ENCODE measurements at places on chromosomes 4 and X. TPM values are rescaled to one million over a fixed set of nuclear protein-coding genes. Genes with fewer than 3 reads are reported as not detected.

The GAGE12C gene
- polyA plus RNA-seq = not detected

The OTUD6A gene
- not detected for polyA plus RNA-seq

The SHISA3 gene
- 97.9 TPM for polyA plus RNA-seq

The RHOXF2 gene
- polyA plus RNA-seq = 0.12 TPM

The APELA gene
- 11.9 TPM for polyA plus RNA-seq

The PCSK1N gene
- 11.5 TPM for polyA plus RNA-seq

The CCKAR gene
- polyA plus RNA-seq = 0.10 TPM

The NLGN3 gene
- 5.1 TPM for polyA plus RNA-seq

The MSX1 gene
- 0.76 TPM for polyA plus RNA-seq

The FDCSP gene
- 0.58 TPM for polyA plus RNA-seq

Measured in left kidney (tissue), 8 donors.